ENCODE measurements at places on chromosomes 5 and 9.

DNA sequence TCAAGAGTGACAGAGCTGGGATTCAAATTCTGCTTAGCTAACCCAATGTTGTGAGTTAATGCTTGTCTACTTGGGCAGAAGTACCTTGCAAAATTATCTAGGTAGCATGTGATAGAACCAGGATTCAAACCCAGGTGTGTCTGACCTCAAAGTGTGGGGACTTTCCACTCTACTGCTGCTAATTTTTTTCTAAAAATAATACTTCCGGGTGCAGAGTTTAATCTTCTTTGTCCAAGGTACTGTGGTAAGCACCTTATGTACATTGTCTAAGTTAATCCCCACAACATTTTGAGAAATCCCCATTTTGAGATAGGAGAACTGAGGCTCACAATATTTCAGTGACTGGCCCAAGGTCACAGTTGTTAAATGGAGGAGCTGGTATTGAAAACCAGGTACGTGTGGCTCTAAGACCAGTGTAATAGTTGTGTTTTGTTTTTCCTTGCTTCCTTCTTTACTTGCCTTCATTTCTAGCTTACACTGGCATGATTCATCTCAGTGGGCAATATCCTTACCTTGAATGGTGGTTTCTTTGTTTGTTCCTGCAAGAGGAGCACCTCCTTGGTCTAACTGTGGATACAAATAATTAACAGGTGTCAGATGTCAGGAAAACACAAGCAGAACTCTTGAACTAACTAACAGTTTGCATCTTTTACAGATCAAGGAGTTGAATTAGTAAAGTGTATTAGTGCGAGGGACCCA is 7.5 kb downstream of the ALDOB start:
- no peak for DNase-seq

GRCh38 chr5:111232311-111233051 is 8.3 kb downstream of the CAMK4 start:
- DNase-seq, result no peak

GRCh38 chr5:41794471-41794870 is 75.8 kb downstream of the OXCT1 start:
- peak; percentile 12 for DNase-seq

GRCh38 chr5:10595293-10595671 is 31.4 kb downstream of the ANKRD33B start:
- DNase-seq, result no peak

DNA sequence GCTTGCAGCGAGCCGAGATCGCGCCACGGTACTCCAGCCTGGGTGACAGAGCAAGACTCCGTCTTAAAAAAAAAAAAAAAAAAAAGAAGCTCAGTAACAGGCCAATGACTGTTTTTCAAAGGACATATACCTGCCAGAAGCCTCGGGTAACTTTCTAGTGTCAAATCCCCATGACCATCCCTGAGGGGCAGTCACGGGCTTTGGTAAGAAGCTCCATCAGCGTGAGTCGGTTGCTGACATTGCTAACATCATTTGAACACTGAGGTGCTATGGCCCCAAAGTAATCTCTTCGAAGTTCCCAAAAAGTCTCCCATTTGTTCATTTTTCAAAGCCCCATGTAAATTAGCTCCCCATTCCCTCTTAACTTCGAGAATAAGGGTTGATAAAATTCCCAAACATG is 11.6 kb downstream of the NAIP start:
- DNase-seq, result no peak

DNA sequence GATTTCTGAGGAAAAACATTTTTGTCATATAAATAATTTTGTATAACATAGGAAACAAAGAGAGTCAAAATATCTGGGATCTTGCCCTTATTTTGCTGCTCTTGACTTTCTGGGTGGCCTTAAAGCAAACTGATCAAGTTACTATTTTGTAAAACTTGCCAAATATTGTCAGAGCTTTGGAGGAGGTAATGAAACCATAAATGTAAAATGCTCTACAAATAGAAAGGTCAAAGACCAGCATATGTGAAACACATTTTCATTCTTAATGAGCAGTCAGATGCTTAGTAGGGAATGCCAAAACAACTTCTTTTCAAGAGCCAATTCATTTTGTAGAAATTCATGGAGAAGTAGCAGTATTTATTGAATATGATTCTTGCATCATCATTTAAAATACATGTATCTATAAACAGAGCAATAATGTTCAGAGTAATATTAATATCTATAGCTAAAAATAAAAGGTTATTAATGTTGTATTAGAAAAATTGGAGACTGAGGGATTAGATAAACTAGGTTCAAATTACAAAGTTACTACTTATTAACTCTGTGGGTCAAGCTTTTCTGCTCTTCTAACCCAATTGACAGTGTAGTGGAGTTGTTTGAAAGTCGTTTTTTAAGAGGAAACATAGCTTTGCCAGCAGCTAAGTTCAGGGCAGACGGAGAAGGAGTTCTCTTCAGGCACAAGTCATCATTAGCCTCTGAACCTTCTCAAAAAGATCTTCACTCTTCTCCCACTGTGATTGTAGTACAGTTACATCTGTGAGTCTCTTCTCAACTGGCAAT is 2053.1 kb downstream of the EFNA5 start:
- DNase-seq, result no peak

- DNase-seq, result no peak
Measured at GRCh38 chr5:43154469-43154868, 33.8 kb downstream of the ZNF131 start.

DNA sequence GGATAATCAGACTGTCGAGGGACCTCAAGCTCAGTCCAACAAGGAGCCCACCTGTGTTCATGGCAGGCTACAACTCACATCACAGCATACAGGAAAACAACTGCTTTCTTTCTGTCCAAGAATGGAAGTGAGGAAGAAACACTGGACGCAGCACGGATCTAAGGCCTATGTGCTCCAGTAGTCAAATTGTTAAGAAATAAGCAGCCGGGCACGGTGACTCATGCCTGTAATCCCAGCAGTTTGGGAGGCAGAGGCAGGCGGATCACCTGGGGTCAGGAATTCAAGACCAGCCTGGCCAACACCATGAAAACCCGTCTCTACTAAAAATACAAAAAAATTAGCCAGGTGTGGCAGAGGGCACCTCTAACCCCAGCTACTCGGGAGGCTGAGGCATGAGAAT is 427.8 kb downstream of the BNC2 start:
- DNase-seq, result no peak

DNA sequence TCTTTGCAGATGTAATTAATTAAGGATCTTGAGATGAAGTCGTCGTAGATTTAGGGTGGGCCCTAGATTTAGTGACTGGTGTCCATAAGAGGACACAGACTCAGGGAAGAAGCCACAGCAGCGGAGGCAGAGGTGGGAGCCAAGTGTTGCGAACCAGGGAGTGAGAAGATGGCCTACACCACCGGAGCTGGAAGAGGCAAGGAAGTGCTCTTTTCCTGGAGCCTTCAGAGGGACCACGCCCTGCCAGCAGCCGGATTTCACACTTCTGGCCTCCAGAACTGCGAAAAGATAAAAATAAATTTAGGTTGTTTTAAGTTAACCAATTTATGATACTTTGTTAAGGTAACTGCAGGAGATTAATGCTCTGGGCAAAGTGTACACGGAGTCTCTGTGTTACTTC is 30.7 kb downstream of the EHMT1 start:
- no peak for DNase-seq

GRCh38 chr9:105142406-105143135 is 101.9 kb upstream of the SLC44A1 start:
- no peak for DNase-seq

- no peak for DNase-seq
Measured at GRCh38 chr5:172798422-172799215, 27.6 kb upstream of the DUSP1 start.

Data from NCI-H2081 (cell line).